ENCODE measurements at places on chromosomes 1 and 21. TPM values are rescaled to one million over a fixed set of nuclear protein-coding genes. Genes with fewer than 3 reads are reported as not detected.

DNA sequence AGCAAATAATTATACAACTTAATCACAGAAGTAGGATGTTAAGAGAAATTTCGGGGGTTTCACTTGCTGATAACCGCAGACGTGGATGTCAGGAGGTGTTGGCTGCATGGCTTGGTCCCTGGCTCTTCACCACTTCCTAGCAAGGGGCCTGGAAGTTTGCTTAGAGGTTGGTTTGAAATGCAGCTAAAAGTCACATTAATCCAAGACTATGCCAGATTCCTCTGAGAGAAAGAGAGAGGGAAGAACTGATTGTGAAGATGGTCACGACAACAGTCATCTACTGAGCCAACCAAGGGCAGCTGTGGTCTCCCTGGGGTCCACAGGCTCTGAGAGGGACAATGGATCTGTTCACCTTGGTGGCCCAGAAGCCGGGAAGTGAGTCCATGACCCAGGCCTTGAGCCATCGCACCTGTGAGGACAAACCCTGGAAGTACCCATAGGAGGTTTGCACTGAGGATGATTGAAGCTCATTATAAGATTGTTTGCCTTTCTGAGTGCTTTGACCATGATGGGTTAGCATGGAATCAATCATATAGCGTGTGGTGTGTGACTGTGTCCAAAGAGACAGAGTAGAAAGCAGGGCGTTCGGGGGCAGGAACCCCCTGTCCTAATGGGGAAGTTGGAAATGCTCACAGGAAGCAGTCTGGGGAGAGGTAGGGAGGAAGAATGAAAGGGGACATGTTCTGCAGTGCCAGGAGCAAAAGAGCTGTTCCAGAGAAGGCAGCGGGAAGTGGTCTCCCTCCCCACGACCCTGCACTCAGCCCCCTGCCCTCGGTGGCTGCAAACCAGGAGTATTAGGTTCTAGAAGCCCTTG is 47.1 kb downstream of the UMODL1 start:
- no peak for DNase-seq

DNA sequence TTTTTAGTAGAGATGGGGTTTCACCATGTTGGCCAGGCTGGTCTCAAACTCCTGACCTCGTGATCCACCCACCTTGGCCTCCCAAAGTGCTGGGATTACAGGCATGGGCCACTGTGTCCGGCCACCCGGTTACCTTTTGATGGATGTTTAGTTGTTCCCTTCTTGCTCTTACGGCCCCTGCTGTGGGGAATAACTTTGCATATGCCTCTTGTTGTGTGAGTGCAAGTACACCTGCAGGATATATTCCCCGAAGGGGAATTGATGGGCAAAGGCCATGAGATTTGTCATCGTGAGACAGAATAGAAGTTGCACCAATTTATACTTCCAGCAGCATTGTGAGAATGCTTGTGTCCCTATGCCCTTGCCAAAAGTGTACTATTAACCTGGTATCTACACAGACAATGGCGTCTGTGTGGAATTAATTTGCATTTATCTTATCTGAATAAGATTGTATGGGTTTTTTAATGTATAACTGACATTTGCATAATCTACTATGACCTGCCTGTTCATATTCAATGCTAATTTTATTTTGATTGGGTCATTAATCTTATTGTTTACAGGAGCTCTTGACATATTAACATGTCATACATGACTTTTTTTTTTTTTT is 8.1 kb downstream of the IL6R start:
- no peak for DNase-seq

DNA sequence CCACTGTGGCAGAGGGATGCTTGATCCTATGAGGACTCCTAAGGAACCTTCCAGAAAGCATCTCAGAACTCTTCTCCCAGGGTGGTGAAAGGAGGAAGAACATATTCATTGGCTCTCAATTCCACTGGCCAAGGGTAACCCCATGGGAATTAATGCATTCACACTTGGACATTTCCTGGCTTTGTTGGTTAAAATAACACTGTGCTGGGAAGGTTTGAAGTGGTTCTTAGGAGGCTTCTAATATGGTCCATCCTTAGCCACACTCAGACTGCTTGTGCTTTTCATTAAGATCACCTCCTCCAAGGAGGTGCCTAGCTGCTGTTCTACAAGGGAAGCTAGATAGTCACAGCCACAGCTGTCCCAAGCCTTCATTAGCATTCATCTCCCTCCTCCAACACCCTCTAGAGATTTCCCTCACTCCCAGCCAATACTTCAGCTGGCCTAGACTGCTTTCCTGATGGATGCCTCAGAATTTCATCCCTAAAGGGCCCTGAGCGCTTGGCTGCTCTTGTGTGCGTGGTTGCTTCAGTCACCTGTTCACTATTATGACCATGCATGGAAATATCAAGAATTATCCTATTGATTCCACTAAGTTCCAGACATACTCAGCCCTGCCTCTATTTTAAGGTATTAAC is 544.4 kb downstream of the PLPP3 start:
- peak; percentile 24 for DNase-seq

- no peak for DNase-seq
Observed at GRCh38 chr1:34781071-34781843, at the start of gene GJB3. Gene GJB3, plus strand, starts transcription at chr1:34781214. Its CDS starts 3,549 bp downstream, at chr1:34784763.

- DNase-seq = peak; percentile 79
Observed at GRCh38 chr1:225508538-225509375, 80.9 kb upstream of the LBR start.

DNA sequence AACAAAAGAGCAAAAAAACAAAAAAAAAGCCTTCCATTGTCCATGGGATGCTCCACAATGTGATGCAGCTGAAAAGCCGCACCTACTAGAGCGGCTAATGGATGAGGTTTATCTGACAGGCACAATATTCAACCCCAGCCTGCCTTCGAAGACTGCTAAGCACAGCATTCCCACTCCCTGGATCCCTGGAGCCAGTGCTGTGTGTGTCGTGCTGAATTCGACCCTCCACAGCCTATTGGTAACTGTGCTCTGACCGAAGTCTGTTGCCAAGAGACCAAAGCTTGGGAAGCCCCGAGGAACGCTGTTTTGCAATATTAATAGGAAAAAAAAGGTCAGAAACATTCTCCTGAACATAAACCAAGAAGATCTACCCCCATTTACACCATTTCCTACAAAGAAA is 57.2 kb upstream of the PUM1 start:
- DNase-seq = no peak

GRCh38 chr1:43942411-43942810 is 4.3 kb upstream of the IPO13 start:
- DNase-seq = no peak

DNA sequence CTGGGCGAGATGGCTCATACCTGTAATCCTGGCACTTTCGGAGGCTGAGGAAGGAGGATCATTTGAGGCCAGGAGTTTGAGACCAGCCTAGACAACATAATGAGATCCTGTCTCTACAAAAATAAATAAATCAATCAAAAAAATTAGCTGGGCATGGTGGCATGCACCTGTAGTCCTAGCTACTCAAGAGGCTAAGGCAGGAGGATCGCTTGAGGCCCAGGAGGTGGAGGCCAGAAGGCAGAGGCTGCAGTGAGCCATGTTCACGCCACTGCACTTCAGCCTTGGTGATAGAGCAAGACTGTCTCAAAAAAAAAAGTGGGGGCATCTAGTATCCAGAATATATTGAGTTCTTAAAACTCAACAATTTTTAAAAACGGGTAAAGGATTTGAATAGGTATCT is 6.0 kb downstream of the TUT4 start:
- no peak for DNase-seq

GRCh38 chr1:213082420-213083111 is 31.5 kb downstream of the RPS6KC1 start:
- no peak for DNase-seq

DNA sequence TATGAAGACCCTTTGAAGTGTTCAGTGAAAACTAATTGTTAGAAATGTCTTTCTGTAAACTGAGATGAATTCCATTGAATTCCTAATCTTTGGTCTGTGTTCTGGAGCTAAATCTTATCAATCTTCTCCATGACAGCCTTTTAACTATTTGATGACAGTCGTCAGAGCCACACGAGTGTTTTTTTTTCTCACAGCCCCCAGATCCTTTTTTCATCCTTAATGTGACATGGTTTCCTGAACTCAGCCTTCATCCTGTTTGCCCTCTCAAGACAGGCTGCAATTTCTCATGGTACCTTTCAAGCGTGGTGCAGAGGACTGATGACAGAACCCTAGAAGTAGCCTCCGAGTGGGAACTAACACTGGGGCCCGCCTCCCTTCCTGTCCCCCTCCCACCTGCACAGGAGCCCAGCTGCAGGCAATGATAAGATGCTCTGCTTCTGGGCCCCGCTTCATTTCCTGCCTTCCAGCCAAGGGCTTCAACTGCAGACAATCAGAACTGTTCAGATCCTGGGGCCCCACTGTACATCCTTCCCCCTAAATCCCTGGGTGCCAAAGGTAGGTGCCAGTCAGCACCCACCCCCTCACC is 114.6 kb upstream of the VAV3 start:
- DNase-seq = no peak

- DNase-seq = no peak
Observed at GRCh38 chr1:19122668-19123067, 87.4 kb downstream of the UBR4 start.

GRCh38 chr21:45514311-45515021 is 27.8 kb downstream of the SLC19A1 start:
- no peak for DNase-seq

GRCh38 chr1:2566101-2567045 is 10.2 kb downstream of the TNFRSF14 start:
- no peak for DNase-seq

DNA sequence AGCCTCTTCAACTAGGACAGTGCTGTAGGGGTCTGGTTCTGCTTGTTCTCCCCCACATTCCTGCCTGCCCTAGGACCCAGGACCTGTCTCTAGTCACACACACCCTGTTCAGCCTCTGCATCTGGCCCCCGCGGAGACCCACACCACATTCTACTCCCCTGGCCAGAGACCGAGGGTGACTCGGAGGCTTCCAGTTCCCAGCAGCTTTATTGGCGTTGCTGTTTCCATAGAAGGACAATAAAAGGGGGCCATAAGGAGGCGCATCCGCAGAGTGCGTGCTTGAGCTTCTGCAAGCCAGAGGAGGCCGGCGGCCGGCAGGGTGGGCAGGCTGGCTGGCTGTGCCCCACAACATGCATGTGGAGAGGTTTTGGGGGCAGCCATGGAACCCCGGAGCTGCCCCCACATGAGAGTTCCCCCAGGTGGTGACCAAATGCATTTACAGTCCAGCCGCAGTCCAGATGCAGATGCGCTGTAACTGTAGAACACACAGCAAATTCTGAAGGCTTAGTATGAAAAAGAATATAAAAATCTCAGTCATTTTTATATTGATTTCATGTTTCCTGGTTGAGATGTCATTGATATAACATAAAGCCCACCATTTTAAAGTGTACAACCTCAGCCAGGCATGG is 52.4 kb downstream of the PDE9A start:
- DNase-seq = no peak

- DNase-seq = no peak
Observed at GRCh38 chr1:245999697-246000637, 507.1 kb downstream of the SMYD3 start.

The FHAD1 gene
- total RNA-seq = 3.8 TPM

The FAM229A gene
- 0.82 TPM for total RNA-seq

The WNT4 gene
- total RNA-seq = 7.7 TPM

The VWA1 gene
- 39.3 TPM for total RNA-seq

The FCRL1 gene
- 1.2 TPM for total RNA-seq

The APCS gene
- not detected for total RNA-seq
